Stimulated activated CD8-positive, alpha-beta memory T cell treated with anti-CD3 and anti-CD28 coated beads, Interleukin-15, amount 100 ng/mL, for 4 hours (primary cell): ENCODE measurements at places on chromosomes 2 and 18.

- DNase-seq, result no peak
Measured at GRCh38 chr2:187461294-187462261, 13.5 kb upstream of the CALCRL start.

DNA sequence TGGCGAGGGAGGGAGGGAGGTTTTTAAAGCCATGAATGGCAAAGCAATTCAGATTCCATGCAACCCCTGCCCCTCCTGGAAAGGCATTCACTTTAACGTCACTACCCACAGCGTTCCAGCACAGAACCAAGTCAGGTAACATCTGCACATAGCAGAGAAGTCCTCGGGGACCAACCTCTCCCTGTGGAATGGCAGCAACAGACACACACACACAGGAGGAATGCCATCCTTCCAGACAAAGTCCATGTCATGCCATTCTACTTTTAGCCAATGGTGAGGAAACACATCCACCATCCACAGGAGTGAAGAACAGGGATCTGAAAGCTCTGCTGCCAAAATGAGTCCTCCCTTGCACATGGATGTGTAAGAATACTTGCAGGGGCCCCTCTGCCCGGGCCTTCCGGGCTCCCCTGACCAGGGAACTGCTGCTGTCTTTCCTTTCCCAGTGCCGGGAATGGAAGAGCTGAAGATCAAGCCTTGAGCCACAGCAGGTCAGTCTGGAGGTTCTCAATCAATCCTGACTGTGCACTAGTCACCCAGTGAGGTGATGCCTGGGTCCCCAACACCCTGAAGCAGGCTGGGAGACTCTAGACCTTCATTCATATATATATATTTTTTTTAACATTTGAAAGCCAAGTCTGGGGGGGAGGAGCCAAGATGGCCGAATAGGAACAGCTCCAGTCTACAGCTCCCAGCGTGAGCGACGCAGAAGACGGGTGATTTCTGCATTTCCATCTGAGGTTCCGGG lies 63.7 kb downstream of the UXS1 start:
- no peak for DNase-seq

DNA sequence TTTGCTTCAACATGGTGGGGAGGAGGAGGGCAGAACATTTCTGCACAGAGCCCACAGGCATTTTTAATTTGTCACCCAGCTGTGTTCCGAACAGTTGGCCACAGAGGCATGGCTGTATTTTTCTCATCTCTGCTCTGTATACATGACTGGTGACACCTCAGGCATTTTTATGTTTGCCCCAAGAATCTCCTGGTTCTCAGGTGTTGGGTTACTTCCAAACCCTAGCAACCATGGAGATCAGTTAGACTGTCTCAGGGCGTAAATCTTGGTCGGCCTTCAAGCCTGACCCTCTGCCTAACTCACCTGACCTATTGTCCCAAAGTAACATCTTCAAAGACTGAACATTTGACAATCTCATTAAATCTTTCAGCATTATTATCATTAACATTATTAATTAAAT lies 100.0 kb downstream of the ABCA12 start:
- no peak for DNase-seq

- DNase-seq, result no peak
Measured at GRCh38 chr18:37578886-37579513, 13.4 kb upstream of the CELF4 start.

- peak; percentile 25 for DNase-seq
Measured at GRCh38 chr18:13216711-13217465, 1.7 kb upstream of the LDLRAD4 start.

GRCh38 chr2:144082327-144082726 lies 437.6 kb downstream of the ZEB2 start:
- DNase-seq, result no peak

DNA sequence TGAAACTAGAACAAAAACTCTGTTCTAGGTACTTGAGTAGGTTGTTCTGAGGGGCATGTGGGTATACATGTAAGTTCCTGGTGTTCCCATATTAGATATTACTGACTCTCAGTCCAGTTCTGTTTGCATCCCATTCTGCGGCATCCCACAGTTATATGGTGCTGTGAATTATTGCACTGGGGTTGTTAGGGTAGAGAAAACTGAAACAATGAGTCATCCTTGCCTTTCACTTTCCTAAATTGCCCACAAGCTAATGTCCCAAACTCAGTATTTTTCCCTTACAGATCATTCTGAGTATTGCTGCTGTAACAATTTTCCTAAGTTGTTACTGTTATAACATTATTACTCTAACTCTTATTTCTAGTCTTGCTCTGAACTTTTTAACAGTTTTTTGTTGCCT lies 3.0 kb downstream of the WDR75 start:
- DNase-seq, result no peak

GRCh38 chr18:36297417-36298125 lies at the start of gene FHOD3:
Gene FHOD3, plus strand, starts transcription at chr18:36297713. Its CDS starts 123 bp downstream, at chr18:36297836.
- DNase-seq, result no peak

GRCh38 chr2:126368758-126369157 lies 287.2 kb upstream of the GYPC start:
- no peak for DNase-seq

DNA sequence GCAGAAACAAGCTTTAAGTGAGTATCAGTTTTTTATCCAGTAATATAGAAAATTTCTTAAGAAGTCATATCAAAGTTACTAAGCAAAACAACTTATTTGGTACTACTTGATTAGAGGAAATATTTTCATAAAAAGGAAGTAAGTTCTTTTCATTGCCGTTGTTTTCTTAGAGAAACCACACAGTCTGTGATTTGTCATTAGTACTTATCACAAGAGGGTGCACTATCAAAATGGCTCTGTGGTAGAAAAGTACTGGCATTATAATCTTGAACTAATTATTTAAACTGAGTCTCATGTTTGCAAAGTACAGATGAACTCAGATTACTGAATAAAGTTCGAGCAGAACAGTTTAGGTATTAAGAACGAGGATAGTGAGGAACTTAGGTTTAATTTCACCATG lies 93.4 kb downstream of the IKZF2 start:
- no peak for DNase-seq

- no peak for DNase-seq
Measured at GRCh38 chr2:37877457-37878315, 47.4 kb upstream of the RMDN2 start.

DNA sequence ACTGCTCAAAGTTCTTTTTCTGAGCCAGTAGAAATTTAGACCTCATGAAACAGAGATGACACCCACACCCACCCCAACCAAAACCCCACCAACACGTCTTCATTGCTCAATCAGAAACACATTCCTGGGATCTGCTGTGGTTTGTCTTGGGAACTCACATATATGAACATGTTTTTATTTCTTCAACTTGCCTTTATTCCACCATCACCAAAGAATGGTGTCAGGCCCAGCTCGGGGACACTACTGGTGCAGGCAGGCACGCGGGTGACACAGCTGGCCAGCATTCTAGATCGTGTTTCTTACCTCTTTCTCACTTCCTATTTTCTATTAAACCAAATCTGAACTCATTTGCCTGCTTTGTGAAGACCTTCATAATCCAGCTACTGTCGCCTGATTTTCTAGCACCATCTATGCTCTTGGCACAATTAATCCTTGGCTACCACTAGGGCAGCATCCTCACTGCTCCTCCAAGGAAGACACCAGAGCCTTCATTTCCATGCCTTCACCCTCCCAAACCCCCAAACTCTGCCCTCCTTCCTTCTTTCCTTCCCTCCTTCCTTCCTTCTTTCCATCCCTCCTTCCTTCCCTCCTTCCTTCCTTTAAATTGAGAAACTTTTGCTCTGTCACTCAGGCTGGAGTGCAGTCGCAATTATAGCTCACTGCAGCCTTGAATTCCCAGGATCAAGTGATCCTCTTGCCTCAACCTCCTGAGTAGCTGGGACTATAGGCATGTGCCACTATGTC lies 157.1 kb downstream of the BCL2 start:
- no peak for DNase-seq

DNA sequence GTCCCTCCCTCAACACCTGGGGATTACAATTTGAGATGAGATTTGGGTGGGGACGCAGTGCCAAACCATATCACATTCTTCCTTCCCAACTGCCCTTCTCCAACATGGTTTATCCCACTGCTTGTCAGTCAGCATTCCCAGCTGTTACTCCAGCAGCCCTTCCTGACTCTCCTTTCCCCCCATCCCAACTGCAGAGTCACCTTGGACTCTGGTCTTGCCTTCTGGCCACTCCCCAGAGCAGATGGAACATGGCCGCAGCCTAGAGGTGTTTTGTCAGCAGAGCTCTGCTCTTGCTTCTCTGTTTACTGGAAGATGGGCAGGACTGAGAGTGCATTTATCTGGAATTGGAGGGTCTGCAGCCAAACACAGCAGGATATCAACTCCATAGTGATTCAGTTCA lies 51.2 kb upstream of the MEX3C start:
- DNase-seq, result no peak

GRCh38 chr2:96546321-96546720 lies 9.8 kb downstream of the ARID5A start:
- DNase-seq, result no peak

GRCh38 chr2:145765874-145766273 lies 1246.0 kb upstream of the ZEB2 start:
- DNase-seq, result no peak

DNA sequence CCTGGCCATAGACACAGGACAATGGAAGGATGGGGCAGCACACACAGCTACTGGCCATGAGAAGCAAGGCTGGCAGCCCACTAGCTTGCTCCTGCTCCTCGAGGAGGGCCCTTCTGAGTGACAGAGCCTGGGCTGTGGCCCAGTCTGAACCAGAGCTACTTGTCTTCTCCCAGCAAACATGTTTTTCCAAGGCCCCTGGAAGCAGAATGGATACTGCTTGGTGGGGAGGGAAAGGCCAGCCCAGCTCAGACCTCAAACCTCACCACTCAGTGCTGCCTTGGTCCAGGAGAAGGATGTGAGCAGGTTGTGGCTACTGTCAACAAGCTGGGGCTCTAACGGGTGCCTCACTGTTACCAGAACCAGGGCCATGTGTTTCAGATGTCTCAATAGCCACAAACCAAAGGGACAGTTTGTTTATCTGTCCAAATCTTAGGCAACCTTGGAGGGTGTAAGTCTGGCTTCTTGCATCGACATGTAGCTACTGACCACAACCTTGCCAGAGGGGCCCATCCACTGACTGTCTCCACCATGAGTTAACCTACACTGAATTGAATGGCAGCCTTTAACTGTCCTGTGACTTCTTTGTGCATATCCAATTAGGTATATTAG lies 98.6 kb downstream of the TGFA start:
- no peak for DNase-seq

DNA sequence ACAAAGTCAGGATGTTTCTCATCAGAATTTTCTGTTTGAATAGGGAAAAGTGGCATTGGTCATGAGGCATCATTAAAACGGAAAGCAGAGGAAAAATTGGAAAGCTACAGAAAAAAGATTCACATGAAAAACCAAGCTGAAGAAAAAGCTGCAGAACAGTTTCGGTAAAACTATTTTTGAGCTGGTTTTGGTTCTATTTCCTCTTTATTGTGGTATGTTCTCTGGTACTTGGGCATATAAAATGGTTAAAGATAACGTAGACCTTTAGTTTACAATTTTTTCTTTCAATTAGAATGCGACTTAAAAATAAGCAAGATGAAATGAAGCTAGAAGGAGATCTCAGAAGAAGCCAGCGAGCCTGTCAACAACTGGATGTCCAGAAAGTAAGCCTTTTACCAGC lies 7.6 kb downstream of the GPATCH11 start:
- no peak for DNase-seq

- no peak for DNase-seq
Measured at GRCh38 chr18:48254077-48254602, 155.0 kb downstream of the ZBTB7C start.

DNA sequence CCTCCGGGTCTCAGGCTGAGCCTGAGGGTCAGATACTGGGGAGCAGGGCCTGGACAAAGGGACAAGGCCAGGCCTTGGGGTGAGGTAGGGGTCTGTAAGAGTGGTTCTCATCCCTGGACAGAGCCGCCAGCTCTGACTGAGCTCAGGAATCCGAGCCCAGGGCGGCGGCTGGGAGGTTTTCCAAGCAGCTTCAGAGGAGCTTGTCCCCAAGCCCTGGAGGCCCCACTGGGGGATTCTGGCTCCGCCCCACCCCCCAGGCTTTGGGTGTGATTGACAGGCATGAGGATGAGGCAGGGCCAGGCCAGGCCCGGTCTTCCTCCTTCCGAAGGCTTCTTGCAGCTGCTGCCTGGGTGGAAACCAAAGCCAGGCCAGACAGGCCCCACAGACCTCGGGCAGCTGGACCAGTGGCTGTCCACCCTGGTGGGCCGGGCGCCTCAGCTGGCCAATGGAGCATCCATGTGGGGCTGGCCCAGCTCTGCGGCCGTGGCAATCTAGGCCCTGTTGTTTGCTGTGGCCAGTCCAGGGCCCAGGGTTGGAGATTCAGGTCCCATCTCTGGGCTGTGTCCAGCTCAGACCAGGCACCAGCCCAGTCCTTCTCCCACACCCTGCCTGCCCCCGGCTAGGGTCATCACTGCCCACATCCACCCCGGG lies 23.1 kb upstream of the GPC1 start:
- no peak for DNase-seq

DNA sequence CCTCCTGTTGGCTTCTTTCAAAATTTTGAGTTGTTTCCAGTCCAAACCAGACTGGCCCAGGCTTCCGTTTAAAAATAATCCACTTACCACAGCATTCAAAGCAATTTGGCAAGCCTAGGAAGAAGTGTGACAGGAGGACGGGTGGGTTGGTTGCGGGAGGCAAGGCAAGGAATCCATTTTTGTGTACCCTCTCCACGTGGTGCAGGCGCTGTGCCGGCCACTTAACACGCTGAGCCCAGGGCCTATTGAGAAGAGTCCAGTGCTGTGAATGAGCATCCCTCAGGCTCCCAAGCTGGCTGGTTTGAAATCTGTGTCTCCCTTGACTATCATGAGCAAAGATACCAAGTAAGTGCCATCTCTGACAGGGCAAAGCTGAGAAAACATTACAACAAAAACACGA lies 160.9 kb downstream of the NCKAP5 start:
- no peak for DNase-seq

GRCh38 chr2:182854375-182855105 lies 11.9 kb downstream of the FRZB start:
- DNase-seq, result no peak

GRCh38 chr18:23257137-23257536 lies 121.9 kb downstream of the CABLES1 start:
- no peak for DNase-seq

DNA sequence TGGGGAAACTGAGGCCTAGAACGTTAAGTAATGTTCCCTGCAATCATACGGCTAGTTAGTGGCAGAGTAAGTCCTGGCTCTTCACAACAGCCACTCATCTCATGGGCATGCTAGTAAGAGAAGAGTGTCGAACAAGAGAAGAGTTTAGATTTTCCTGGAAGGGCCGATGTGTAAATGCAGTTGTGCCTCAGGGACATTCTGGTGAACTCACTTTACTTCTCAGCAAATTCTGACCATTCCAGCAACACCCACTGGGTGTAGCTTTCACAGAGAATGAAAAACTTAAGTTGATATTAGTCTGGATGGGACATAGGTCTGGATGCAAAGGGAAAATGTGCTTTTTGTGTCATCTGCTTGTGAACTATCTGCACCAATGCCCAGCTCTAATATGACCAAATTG lies 23.5 kb downstream of the MRPL44 start:
- no peak for DNase-seq

DNA sequence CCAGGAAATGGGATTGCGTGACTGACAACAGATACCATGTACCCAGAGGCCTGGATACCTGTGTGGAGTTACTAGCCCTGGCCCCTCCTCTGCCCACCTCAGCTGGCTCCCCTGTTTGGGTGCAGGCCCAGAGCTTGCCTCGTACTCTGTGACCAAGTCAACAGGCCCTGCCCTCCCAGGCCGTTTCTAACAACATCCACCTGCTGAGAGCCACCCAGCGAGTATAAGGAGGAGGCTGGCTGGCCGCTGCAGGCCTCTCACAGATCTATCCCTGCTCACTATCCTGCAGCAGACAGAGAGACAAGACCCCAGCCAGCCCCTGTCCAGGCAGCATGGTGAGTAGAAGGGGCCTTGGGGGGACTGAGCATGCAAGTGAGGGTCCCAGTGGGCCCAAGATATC lies 12.5 kb upstream of the TUBA4A start:
- no peak for DNase-seq
